ENCODE measurements at places on chromosomes 12 and 14. TPM values are rescaled to one million over a fixed set of nuclear protein-coding genes. Genes with fewer than 3 reads are reported as not detected.

DNA sequence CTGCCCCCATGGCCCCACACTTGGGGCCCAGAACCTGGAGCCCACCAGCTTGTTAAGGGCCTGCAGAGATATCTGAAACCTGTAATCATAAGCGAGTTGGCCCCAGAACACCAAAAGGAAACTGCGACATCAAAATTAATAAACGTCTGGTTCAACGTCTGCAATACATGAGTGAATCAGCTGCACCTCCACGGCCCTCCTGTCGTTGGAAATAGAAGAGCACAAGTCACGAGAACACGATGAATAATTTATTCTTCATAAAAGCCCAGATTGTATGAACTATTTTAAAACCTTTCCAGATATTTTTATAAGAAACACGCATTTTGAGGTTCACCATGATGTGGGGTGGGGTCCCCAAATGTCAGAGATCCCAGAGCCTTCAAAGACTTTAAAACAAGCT is 9.7 kb upstream of the CMKLR1 start:
- no peaks in the 10 kb centered on the region for H3K4me1 ChIP-seq
- H3K4me3 ChIP-seq = no peak overlapping the region

- DNase-seq = no peak
- no peaks in the 10 kb centered on the region for H3K27me3 ChIP-seq
- H3K4me3 ChIP-seq = no peak overlapping the region
Measured at GRCh38 chr12:112710414-112710813, 81.1 kb upstream of the RPH3A start.

RBMS2 gene
- total RNA-seq = 62.2 TPM

DNA sequence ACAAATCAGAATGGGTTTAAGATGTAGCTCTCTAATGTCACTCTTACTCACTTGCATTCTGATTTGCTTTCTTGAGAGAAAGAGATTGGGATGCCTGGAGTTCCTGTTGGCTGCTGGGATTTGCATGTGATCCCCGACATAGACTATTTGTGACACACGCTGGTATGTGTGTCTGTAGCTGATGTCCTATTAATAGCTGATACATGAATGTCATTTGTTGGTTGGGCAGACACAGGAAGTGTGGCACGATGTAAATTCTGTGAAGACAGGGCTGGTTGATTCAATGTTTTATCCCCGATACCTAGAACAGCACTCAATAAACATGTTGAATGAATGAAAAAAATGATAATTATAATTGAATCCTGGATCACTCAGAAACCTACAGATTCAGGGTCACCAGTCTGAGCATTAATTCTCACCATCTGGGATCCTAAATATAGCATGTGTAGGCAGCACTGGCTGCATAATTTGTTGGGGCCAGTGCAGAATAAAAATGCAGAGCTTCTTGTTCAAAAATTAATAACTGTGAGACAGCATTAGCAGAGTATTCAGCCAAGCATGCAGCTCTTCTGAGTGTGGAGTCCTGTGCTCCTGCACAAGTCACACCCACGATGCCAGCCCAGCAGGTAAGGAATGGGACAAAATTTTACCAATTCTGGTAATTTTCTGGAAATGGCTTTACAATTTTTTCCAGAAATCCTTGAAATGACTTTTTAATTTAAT is 35.5 kb upstream of the SOCS2 start:
- no peaks in the 10 kb centered on the region for H3K36me3 ChIP-seq
- no peak overlapping the region for H3K4me3 ChIP-seq
- H3K27me3 ChIP-seq = no peaks in the 10 kb centered on the region
- no peak for DNase-seq
- H3K27ac ChIP-seq = no peak overlapping the region

KRT86 gene
- 0.69 TPM for total RNA-seq

TAS2R20 gene
- total RNA-seq = 0.84 TPM

GRCh38 chr12:66900616-66901015 is 221.7 kb upstream of the GRIP1 start:
- no peaks in the 10 kb centered on the region for H3K4me1 ChIP-seq
- no peak overlapping the region for H3K27ac ChIP-seq
- no peak for DNase-seq

GRCh38 chr14:87799400-87799799 is 193.6 kb downstream of the GALC start:
- no peaks in the 10 kb centered on the region for H3K27me3 ChIP-seq
- no peak for DNase-seq
- no peaks in the 10 kb centered on the region for H3K36me3 ChIP-seq
- no peak overlapping the region for H3K27ac ChIP-seq
- no peaks in the 10 kb centered on the region for H3K4me1 ChIP-seq

DNA sequence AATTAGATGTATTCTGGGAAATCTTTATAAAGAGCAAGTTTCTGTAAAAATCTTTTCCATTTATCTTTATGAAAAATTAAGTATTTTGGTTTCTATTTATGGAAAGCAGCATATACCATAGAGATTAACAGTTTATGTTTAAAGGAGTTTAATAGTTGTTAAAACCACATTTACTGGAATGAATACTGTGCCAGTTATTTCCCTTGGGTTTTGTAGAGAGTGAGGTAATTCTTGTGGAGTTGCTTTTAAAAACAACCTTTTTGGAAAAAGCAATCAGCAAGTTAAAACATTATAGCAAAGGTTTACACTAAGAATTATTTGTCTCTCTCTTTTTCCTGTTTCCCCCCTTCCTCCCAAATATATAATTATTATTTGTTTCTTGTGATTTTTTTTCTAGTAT is 34.9 kb downstream of the AEBP2 start:
- H3K27me3 ChIP-seq = no peaks in the 10 kb centered on the region
- H3K4me3 ChIP-seq = no peak overlapping the region
- no peaks in the 10 kb centered on the region for H3K4me1 ChIP-seq
- H3K36me3 ChIP-seq = peaks cover 11% of the 10 kb centered on the region
- DNase-seq = no peak

DNA sequence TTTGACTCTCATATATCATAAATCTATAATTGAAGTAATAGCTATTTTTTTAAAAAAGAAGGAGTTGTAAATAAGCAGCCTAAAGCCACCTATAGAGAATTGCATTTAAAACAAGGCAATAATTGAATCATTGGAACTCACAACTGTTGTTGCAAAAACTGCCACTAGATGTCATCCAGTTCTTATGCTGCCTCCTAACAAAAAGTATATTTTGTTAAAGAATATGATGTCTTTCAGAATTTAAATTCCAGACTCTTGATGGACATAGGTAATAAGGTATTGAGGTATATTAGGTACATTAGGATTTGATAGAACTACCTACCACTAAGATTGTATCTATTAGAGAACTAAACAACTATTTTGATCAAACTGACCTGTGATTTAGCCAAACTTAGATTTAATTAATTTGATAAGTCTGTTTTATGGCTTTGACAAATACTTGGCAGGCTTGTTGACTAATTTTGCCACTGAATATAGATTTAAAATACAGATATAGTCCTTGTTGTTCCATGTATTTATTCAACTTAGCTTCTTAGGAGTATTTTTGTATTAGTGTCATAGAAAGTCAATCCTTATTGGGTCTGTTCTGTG is 401.4 kb downstream of the RPL10L start:
- no peaks in the 10 kb centered on the region for H3K4me1 ChIP-seq
- no peak overlapping the region for H3K27ac ChIP-seq
- H3K36me3 ChIP-seq = no peaks in the 10 kb centered on the region
- DNase-seq = no peak

- H3K36me3 ChIP-seq = no peaks in the 10 kb centered on the region
- H3K27ac ChIP-seq = no peak overlapping the region
- H3K4me3 ChIP-seq = no peak overlapping the region
- no peaks in the 10 kb centered on the region for H3K27me3 ChIP-seq
- DNase-seq = no peak
Measured at GRCh38 chr12:12845794-12846243, 32.7 kb downstream of the DDX47 start.

INHBC gene
- total RNA-seq = not detected
